ENCODE measurements at places on chromosomes 7 and 10.

DNA sequence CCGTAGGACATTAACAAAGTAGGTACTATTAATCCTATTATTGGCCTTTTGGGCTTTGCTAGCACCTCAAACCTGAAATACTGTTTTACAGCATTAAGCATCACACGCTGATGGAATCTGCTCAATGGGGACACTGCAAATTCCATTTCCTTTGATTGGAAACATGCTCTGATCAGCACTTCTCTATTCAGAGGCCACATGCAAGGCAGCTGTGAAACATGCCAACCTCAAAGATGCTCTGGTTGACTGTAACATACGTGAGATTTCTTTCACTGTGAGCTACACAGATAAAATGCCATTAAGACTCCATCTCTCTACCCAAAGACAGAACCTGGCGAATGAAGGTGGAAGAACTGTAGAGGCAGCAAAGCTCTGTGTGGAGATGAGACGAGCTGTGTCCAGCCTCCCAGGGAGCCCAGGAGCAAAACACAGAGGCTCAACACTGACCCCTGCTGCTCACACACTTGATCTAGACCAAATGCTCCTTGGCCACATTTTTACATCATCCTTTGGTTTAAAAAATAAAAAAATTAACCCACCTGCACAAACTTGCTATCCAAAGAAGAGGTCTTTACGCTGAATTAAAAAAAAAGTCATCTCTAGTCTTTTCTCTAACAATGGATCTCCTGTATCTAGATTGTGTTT is 8.0 kb downstream of the RSU1 start:
- peak; percentile 17 for DNase-seq

DNA sequence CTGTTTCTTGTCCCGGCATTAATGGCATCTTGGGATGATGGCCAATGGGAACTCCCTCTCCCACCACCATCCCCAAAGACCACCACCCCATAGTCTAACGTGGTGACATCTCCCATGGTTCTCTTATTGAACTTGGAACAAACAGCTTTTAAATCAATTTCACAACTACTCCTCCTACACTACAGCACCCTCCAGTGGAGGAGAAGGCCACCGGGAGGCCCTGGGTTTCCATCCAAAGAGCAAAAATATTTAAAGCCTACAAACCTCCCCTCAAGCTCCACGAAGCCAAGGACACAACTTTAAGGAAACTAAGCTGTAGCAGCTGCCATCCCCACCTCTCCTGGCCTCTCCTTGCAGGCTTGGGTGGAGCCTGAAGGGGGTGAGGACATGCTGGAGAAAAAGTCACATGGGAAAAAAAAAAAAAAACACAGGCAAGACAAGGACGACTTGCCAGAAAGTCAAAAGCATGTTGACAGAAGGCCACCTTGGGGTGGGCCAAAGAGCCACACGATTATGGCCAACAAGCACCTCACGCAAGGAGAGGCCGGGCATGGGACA is 94.0 kb upstream of the LANCL2 start:
- DNase-seq, result no peak

GRCh38 chr10:72114706-72115450 is 26.5 kb upstream of the SPOCK2 start:
- no peak for DNase-seq

- no peak for DNase-seq
These were observed 316.7 kb upstream of the TPK1 start for GRCh38 chr7:145152589-145152988.

DNA sequence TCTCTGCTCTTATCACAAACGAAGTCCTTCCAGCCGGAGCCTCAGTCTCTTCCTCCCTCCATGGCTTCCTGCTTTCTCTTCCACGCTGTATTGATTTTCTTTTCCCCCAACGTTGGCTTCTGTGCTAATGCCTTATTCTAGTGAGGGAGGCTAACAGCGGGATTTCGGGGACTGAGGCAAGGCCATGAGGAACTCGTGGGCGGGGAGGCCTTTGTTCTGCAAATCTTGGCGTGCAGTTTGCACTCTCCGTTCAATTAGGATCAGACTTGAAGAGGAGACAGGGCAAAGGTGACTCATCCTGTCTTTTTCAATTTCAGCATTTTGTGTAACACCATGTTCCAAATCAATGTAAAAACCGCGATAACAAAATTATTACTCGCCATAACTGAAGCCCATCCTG is 25.3 kb downstream of the EN2 start:
- peak; percentile 11 for DNase-seq

- no peak for DNase-seq
These were observed 886 bp downstream of the NSUN6 start for GRCh38 chr10:18650404-18650997.

DNA sequence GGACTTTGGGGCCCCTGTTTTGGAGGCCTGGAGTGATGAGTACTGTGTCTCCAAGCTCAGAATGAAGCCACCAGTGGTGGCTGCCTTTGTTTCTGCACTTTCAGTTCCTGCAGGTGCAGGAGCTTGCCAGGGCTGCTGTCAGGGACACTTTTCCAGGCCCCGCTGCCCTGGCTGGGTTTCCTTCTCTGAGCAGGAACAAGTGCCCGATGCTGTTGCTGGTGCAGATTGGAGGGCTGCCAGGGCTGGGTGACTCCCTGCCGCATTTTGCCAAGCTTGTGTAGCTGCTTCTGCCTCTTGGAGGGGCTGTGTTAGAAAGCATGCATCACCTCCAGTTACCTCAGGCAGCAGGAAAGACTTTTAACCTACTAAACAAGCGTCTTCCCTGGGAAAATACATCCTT is 211.1 kb downstream of the MGMT start:
- DNase-seq, result no peak

GRCh38 chr10:58457761-58458616 is 54.7 kb upstream of the BICC1 start:
- DNase-seq, result no peak

GRCh38 chr7:11655642-11656041 is 176.4 kb downstream of the THSD7A start:
- no peak for DNase-seq

DNA sequence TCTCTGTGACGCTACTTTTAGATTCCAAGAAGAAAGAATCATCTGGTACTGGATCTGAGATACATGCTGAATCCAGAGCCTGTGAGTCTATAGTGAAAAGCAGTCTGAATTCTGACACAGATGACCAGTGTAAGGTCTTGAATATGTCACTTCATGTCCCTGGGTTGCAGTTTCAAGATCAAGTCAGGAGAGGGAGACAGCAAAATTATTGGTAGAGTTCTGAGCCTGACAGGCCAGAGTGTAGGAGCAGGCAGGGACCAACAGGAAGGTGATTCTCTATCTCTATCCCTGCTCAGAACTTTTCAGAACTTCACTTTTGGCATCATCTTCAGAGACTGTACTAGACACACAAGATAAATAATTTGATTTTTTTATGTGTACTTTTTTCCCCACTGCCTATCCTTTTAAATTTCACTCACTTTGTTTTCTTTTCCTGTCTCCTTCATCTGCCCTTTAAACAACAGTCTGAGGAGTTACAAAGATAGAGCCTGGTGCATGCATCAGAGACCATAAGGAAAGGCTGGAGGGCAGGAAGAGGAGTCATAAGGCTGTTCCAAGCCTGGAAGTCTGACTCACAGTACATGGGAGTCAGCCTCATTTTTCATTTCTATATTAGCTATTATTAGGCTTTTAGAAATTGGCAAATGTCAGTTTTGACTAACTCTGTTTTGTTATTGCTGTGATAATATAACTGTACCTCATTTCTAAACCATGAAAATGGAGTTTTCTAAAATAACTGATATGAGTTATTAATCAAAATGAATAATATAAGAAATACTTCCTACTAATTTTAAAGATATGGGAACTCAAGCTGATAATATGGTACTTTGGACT is 120.2 kb upstream of the TMEM229A start:
- peak; percentile 5 for DNase-seq

GRCh38 chr7:34622182-34622581 is 35.8 kb upstream of the NPSR1 start:
- DNase-seq, result no peak

GRCh38 chr10:3125527-3126170 is 46.9 kb downstream of the PITRM1 start:
- no peak for DNase-seq

GRCh38 chr10:48309711-48310226 is 3.3 kb downstream of the MAPK8 start:
- DNase-seq, result no peak

GRCh38 chr7:2688409-2689342 is 674 bp downstream of the AMZ1 start:
- DNase-seq, result no peak

DNA sequence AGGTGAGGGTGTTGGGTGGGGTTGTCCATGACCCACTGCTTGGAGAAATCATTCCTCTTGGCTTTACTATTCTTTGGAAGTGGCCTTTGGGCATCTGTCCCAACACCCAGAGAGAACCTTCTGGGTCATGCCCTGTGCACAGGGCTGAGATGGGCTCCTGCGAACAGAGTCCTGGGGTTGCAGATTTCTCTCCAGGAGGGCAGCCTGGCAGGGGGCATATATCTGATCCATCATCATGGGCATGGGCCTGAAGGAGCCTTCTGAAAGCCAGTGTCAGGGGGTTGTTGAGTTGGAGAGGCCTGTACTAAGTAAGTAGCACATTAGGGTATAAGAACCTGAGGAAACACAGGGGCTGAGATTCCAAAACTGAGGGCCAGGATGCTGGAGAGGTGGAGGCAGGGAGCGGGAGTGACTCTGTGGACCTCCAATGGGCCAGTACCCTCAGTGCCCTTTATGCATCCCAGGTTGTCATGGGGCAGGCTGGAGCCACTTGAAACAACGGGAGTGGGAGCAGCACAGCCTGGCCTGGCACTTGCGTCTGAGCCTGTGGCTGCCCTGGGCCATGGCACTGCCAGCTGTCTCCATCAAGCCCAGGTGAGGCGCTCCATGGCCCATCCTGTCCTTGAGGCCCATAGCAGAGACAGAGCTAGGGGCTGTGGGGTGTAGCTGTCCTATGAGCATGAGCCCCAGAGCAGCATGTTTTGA is 203.7 kb downstream of the GRID1 start:
- no peak for DNase-seq

DNA sequence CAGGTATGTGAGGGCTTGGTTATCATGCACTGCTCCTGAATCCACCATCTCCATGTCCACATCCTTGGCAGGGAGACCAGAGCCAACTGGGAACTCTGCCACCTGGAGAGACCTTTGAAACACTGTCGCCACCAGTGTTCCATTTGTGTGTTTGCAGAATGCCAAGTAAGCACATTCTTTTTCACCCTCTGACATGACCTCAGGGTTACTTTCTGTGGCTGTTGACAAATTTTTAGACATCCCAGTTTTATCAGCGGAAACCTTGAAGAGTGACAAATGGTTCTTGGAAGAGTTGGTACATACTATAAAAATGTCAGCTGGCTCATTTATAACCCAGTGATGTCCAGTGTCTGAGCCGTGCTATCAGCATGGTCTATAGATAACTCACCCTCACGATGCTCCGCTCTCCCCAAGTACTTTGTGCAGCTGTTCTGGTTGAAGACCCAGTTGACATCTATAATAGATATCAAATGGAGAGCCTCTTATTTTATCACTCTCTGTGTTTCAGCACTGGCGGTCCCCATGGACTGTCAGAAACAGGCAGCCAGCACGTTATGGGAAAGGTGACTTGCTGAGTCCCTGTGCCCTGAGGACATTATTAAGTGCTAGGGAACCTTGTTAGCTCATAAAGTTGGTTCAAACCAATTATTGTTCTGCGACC is 563.1 kb upstream of the GALNT17 start:
- no peak for DNase-seq
